ENCODE measurements at places on chromosomes 2 and 18. TPM values are rescaled to one million over a fixed set of nuclear protein-coding genes. Genes with fewer than 3 reads are reported as not detected.

SKOR2 gene
- polyA plus RNA-seq: not detected

REG3G gene
- polyA plus RNA-seq: not detected

TACR1 gene
- not detected for polyA plus RNA-seq

CD8A gene
- 0.02 TPM for polyA plus RNA-seq

HOXD13 gene
- not detected for polyA plus RNA-seq

USP34 gene
- 54.7 TPM for polyA plus RNA-seq

DNA sequence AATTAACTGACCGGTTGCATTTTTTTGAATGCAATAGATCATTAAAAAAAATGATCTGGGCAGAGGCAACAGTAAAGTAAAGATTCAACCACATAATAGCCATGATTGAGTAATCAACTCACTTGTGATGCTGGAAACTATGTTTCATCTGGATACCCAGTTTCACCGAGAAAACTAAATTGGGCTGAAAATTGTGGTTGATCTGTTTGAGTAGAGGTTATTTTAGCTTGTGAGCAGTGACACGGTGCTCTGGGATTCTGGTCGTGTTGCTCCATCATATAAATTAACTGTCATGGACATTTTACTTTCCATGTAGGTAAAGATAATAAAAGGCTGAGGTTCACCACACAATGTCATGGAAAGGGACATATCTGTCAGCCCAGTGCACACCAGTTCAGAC, 58.7 kb downstream of the CD226 start:
- H3K36me3 ChIP-seq: no peaks in the 10 kb centered on the region
- no peak for DNase-seq
- no peak overlapping the region for H3K4me3 ChIP-seq
- no peak overlapping the region for H3K27ac ChIP-seq

DNA sequence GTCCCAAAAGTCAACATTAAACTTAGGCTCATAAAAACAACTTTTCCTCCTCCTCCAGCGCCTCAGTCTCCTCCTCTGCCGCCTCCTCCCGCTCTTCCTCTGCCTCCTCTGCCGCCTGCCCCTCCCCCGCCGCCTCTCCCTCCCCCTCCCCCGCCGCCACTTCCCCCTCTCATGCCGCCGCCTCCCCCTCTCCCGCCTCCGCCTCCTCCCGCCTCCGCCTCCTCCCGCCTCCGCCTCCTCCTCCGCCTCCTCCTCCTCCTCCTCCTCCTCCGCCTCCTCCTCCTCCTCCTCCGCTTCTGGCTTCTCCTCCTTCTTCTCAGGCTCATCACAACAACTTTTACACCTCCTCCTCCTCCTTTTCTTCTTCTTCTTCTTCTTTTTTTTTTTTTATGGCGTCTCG, 599.9 kb downstream of the TMEM182 start:
- H3K27me3 ChIP-seq: no peaks in the 10 kb centered on the region
- H3K36me3 ChIP-seq: no peaks in the 10 kb centered on the region
- H3K27ac ChIP-seq: no peak overlapping the region
- no peak for DNase-seq
- no peak overlapping the region for H3K4me3 ChIP-seq
- no peaks in the 10 kb centered on the region for H3K4me1 ChIP-seq

- no peak overlapping the region for H3K4me3 ChIP-seq
- H3K27ac ChIP-seq: no peak overlapping the region
- no peaks in the 10 kb centered on the region for H3K4me1 ChIP-seq
- no peaks in the 10 kb centered on the region for H3K27me3 ChIP-seq
- DNase-seq: no peak
Observed at GRCh38 chr2:61432990-61433389, 37.9 kb downstream of the USP34 start.

GRCh38 chr2:190267302-190267701, 52.3 kb downstream of the HIBCH start:
- H3K27me3 ChIP-seq: no peaks in the 10 kb centered on the region
- H3K4me1 ChIP-seq: peaks cover 6% of the 10 kb centered on the region
- H3K4me3 ChIP-seq: no peak overlapping the region
- no peak for DNase-seq
- peak overlapping the region; percentile 7 for H3K27ac ChIP-seq
- no peaks in the 10 kb centered on the region for H3K36me3 ChIP-seq

DNA sequence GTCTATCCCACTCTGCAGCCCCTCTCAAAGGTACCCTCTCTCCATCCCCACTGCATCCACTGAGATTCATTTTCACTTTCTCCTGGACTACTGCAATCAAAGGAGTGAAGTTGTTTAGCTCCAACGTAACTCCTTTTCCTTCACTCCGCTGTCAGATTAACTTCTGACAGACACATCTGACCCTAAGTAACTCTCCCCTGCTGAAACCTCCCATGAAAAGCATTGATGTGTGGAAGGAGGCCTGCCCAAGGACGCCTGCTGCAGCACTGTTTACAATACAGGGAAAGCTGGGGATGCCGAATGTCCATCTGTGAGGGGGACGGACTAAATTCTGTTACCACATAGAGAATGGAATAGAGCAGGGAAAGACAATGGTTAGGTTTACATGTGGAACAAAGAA, 114.8 kb downstream of the TMEM163 start:
- H3K4me1 ChIP-seq: no peaks in the 10 kb centered on the region
- no peaks in the 10 kb centered on the region for H3K36me3 ChIP-seq
- DNase-seq: no peak
- H3K27ac ChIP-seq: no peak overlapping the region
- H3K27me3 ChIP-seq: no peaks in the 10 kb centered on the region
- no peak overlapping the region for H3K4me3 ChIP-seq

DNA sequence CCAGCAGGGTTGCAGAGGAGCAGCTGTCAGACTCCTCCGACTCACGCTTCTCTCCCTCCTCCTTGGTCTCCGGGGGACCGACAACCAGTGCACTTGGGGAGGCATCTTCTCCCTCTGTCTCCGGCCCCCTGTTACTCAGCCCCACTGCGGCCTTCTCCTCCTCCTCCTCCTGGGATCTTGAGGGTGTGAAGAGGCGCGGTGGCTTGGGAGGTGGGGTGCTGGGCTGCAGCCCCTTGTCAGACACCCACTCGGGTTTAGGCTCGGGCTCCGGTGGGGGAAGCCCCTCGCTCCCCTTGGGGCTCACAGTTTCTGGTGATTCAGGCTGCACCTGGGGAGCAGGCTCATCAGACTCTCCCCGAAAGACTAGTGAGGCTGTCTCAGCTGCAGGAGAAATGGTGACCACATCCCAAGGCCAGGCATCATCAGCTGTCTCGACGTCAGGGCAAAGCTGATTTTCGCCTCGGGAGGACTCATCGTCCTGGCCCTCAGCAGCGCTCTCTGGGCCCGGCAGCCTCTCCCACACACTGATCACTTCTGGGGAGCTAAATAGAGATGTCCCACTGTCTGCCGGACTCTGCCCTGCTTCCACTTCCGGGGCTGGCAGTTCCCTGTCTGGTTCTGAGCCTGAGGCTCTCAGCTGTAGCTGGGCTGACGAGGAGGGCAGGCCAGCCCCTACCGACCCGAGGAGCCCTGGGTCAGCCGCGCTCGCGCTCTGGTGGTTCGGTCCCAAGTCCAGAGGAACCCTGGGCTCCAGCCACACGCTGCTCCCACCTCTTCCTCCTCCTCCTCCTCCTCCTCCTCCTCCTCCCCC, 9.0 kb upstream of the SFXN5 start:
- no peak overlapping the region for H3K4me3 ChIP-seq
- H3K4me1 ChIP-seq: peaks cover 5% of the 10 kb centered on the region
- no peak for DNase-seq
- H3K36me3 ChIP-seq: peaks cover 17% of the 10 kb centered on the region
- no peak overlapping the region for H3K27ac ChIP-seq

DNA sequence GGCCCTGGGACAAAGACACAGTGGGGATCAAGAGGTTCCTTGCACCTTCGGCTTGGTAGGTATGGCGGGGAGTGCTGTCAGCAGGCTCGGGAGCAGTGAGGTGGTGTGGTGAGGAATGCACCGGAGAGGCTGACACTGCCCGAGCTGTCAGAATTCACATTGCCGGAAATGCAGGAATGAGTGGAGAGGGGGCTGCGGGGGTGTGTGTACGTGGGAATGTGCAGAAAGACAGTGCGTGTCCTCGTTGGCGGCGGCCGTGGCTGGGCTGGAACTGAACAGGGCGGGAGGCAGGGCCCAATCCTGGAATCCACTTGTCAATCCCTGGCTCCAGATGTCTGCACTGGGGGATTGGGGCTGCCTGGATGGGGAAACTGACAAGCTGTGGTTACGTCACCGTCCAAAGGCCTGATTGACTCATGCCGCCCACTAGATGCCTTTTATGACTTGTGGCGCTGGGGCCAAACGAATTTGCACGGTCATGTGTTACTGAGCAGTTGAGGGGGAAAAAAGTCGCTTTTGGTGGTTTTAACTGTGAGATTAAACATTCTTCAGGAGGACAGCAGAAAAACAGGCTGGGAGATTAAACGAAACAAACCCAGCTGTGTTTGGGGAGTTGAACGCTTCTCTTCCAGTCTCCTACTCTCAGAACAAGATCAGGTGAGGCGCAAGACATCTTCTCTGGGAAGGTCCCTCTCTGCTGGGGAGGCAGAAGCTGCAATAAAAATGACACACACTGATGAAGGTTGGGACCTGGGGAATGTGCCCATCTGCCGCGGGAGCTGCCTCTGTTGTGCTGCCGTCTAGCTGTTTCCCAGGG, 189.4 kb upstream of the GLI2 start:
- peaks cover 4% of the 10 kb centered on the region for H3K27me3 ChIP-seq
- no peaks in the 10 kb centered on the region for H3K36me3 ChIP-seq
- H3K4me3 ChIP-seq: no peak overlapping the region
- H3K4me1 ChIP-seq: peaks cover 11% of the 10 kb centered on the region
- H3K27ac ChIP-seq: no peak overlapping the region

- no peaks in the 10 kb centered on the region for H3K27me3 ChIP-seq
- no peak for DNase-seq
- no peak overlapping the region for H3K4me3 ChIP-seq
- H3K36me3 ChIP-seq: peaks cover 3% of the 10 kb centered on the region
Observed at GRCh38 chr2:100940766-100941645, 61.1 kb upstream of the RPL31 start.

DNA sequence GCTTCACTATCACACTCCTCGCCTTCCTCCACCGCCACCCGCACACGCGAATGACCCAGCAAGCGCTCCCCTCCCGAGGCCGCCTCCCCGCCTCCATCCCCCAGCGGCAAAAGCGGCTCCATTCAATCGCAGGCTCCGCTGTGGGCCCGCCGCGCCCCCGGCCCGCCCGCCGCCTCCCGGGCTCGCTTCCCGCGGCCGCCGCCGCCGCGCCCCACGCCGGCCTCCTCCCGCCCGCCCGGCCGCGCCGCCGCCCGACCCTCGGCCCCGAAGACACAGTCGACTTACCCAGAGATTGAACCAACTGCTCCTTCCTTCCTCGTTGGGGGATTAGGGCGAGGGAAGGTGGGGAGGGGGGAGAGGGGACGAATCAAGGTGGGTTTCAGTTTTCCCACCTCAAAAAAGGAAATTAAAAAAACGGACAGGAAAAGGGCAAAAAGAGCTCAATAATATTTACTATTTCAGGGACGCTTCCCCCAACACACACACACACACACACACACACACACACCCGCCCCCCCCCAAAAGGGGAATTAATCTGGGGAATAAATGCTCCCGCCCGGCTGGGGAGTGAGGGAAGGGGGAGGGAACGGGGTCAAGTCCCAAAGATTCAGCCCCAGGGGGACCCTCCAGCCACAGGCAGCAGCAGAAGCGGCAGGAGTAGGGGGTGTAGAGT, 743 bp downstream of the XPO1 start:
- no peaks in the 10 kb centered on the region for H3K36me3 ChIP-seq
- peak overlapping the region; percentile 97 for H3K27ac ChIP-seq
- no peaks in the 10 kb centered on the region for H3K27me3 ChIP-seq
- H3K4me1 ChIP-seq: peaks cover 17% of the 10 kb centered on the region
- peak overlapping the region; percentile 93 for H3K4me3 ChIP-seq

GRCh38 chr2:51844596-51844995, 812.7 kb upstream of the NRXN1 start:
- no peak for DNase-seq
- H3K4me1 ChIP-seq: no peaks in the 10 kb centered on the region
- H3K36me3 ChIP-seq: no peaks in the 10 kb centered on the region
- no peak overlapping the region for H3K4me3 ChIP-seq

DNA sequence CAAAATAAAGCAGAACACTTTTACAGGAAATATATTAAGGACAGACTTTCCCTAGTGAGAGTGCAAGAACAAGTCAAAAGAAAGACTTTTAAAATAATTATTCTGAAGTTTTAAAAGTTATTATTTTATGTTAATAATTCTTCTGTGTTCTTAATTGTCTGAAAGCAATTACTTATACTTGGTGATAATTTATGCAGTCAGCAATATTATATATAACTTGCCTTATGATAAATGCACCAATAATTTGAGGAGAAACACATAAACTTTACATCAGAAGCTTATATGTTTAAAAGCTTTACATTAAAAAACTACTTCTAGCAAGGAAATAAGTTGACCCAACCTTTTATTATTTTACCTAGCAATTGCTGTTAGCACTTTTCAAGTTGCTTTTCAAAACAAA, 3.5 kb upstream of the CALCRL start:
- H3K4me3 ChIP-seq: no peak overlapping the region
- no peak overlapping the region for H3K27ac ChIP-seq
- no peaks in the 10 kb centered on the region for H3K27me3 ChIP-seq
- DNase-seq: no peak

GRCh38 chr2:26552641-26553374, 74.9 kb upstream of the OTOF start:
- H3K27me3 ChIP-seq: peaks cover 33% of the 10 kb centered on the region
- no peaks in the 10 kb centered on the region for H3K36me3 ChIP-seq
- H3K27ac ChIP-seq: no peak overlapping the region
- H3K4me1 ChIP-seq: no peaks in the 10 kb centered on the region
- H3K4me3 ChIP-seq: no peak overlapping the region
